Adipose tissue (tissue), 3 donors: ENCODE measurements at places on chromosomes 11 and 22. TPM values are rescaled to one million over a fixed set of nuclear protein-coding genes. Genes with fewer than 3 reads are reported as not detected.

Gene GNAZ
- polyA plus RNA-seq = 1.5 TPM

Gene RFPL1
- not detected for polyA plus RNA-seq

Gene APOL5
- polyA plus RNA-seq = not detected

Gene ARHGAP20
- polyA plus RNA-seq = 8.8 TPM

Gene PATE2
- not detected for polyA plus RNA-seq

Gene OR6A2
- polyA plus RNA-seq = not detected

Gene IFT27
- 15.9 TPM for polyA plus RNA-seq

Gene TMPRSS4
- 0.03 TPM for polyA plus RNA-seq

Gene LRRC74B
- polyA plus RNA-seq = not detected

Gene NTM
- polyA plus RNA-seq = 2.2 TPM

Gene MFRP
- polyA plus RNA-seq = 0.11 TPM

Gene RFPL3
- not detected for polyA plus RNA-seq

Gene SLC22A6
- not detected for polyA plus RNA-seq

Gene ST14
- polyA plus RNA-seq = 3.1 TPM

Gene HORMAD2
- 0.03 TPM for polyA plus RNA-seq

Gene RAD9A
- polyA plus RNA-seq = 10.2 TPM

Gene TMEM25
- polyA plus RNA-seq = 6.4 TPM

Gene POTEH
- polyA plus RNA-seq = not detected

Gene CASP4
- 105 TPM for polyA plus RNA-seq

Gene OR56A3
- polyA plus RNA-seq = not detected

Gene TBX10
- not detected for polyA plus RNA-seq

Gene MUC6
- 10.6 TPM for polyA plus RNA-seq
